H4 (cell line): ENCODE measurements at places on chromosomes 11 and 22. TPM values are rescaled to one million over a fixed set of nuclear protein-coding genes. Genes with fewer than 3 reads are reported as not detected.

DNA sequence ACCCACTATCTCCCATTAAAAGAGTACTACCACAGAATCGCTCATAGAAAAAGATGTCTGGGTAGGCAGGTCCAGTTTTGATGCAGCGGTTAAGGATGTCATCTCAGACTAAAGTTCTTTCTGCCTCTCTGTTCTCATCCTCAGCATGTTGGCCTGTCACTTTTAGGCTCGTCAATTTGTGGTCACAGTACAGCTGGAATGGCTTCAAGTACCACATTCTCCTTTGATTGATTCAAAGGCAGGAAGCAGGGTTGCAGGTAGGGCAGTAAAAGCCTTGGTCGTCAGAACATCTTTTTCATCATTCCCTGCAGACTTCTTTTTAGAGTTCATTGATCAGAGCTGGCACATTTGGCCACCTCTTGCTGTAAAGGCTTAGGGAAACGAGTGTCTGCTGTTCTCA lies 28.7 kb downstream of the SDHD start:
- no peak for DNase-seq

DNA sequence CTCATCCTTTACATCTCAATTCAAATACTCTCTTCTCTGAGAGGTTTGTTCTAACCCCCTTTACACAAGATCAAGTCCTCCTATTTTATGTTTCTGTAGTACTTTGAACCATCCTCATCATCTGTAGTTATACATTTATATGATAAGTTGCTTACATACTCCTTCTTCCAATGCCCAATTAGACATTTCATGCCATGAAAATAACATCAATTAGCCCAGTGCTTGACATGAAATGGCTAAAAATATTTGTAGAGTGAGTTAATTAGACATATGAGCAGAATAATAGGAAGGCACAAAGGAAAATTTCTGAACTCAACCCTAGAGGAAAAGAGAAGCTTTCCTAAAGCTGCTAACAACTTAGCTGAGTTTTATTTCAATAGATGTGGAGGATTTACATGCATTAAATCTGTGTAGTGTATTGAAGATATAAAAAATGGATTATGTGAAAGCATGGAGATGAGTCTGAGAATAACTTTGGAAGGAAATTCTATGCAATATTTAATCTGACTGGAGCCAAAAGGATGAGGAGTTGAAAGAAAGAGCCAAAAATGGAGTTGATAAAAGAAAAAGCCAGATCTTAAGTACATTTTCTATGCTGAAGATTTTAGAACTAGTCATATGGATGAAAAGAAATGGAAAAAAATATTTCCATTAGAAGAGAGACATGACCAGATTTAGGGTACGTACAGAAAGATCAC lies at the start of gene OR56A1:
Gene OR56A1, minus strand, starts transcription at position 51 of the 698 bp plus-strand sequence. CDS start 3,066 bp downstream, outside the sequence.
- DNase-seq: no peak

GRCh38 chr11:7936615-7937014 lies 4.9 kb downstream of the OR10A3 start:
- DNase-seq: no peak

- no peak for DNase-seq
Measured at GRCh38 chr22:20296598-20296997, 23.3 kb downstream of the DGCR6L start.

BLID gene
- total RNA-seq: 0.10 and 0.16 TPM in 2 replicates

ASRGL1 gene
- total RNA-seq: 4.3 and 10.6 TPM in 2 replicates

DENND5A gene
- total RNA-seq: 51.2 and 56.4 TPM in 2 replicates

GRCh38 chr11:123640677-123641494 lies 13.5 kb downstream of the SCN3B start:
- DNase-seq: peak; percentile 23

MOV10L1 gene
- 1.8 and 2.9 TPM in 2 replicates for total RNA-seq

DNA sequence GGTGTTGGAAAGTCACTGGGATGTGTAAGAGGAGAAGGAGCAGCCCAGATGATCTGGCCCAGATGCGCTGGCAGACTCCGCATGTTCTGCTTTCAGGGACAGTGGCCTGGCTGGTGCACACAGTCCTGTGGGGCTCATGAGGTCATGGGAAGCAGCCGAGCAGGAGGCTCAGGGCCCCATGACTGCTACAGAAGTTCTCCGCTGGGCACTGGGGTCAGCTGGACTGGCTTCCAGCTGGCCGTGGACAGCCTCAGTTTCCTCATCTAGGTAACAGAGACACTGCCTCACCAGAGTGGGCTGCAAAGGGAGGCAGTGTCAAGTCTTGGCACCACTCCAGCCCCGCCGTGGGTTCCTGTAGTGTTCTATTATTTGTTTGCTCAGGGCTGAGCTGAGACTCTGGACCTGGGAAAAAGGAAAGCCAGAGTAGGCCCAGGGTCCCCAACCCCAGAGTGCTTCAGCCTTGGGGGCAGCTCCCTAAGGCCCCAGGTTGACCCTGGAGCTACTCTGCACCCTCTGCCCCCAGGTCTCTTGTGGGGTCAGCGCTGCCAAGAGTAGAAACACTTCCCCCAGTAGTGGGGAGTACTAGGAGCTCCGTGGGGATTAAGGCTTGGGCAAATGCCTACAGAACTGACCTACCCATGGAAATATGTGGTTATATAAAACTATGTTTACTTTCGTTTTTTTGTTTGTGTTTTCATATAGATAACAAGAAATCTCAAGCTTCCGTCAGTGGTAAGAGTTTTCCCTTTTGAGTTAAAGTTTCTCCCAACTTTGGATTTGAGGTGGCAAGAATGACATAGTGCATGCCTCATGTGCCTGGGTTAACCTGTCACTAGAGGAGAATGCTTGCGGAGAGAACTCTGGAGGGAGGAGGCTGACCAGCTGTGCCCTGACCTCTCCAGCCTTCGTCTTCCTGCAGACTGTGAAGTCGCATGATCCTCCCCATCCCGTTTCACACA lies 45.3 kb downstream of the MED15 start:
- DNase-seq: no peak

- DNase-seq: no peak
Measured at GRCh38 chr11:64562723-64563351, 28.2 kb upstream of the SLC22A12 start.

KCNJ11 gene
- total RNA-seq: 0.12 TPM in 1 of 2 replicates, not detected in the other

SLC25A17 gene
- total RNA-seq: 46.1 and 47.3 TPM in 2 replicates

OR56A1 gene
- total RNA-seq: 0.04 TPM in 1 of 2 replicates, not detected in the other

- no peak for DNase-seq
Measured at GRCh38 chr11:75261902-75262361, 21.4 kb downstream of the TPBGL start.

SORL1 gene
- 2.5 and 3.6 TPM in 2 replicates for total RNA-seq

GRCh38 chr22:46125816-46126765 lies 24.2 kb upstream of the PPARA start:
- no peak for DNase-seq

DNA sequence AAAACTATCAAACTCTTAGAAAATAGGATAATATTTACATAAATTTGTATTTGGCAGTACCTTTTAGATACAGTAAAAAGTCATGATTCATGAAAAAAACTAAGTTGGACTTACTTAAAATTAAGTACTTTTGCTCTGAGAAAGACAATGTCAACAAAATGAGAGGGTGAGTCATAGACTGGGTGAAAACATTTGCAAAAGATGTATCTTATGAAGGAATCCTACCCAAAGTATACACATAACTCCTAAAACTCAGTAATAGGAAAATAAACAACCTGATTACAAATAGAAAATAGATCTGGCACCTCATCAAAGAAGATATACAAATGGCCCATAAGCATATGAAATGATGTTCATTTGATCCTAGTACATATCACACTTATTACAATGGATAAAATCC lies 1154.6 kb downstream of the JRKL start:
- no peak for DNase-seq

DNA sequence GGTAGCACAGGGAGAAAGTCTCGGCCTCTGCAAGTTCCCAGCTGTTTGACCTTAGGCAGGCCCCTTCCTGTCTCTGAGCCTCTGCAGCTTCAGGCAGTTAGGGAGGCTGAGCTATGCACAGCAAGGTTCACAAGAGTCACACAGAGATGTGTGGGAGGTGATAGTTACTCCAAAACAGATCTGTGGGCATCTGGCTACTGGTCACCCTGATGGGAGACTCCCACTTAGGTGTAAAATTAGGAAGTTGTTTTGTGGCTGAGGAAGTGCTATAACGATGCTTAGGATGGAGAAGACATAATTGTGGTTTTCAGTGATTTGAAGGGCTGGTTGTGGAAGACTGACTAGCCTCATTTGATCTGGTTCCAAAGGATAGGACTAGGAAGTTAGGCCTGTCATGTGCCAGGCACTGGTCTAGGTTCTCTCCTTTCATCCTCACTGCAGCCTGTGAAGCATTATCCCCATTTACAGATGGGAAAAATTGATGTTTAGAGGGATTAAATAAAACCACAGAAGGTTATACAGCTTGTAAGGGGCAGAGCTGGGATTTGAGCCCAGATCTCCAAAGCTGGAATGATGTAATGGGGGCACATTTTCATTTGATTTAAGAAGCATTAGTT lies 13.5 kb downstream of the ACO2 start:
- DNase-seq: no peak

- no peak for DNase-seq
Measured at GRCh38 chr11:110198031-110198729, 98.2 kb downstream of the RDX start.

- DNase-seq: peak; percentile 41
Measured at GRCh38 chr11:11263238-11264005, 89.6 kb downstream of the CSNK2A3 start.

ZMAT5 gene
- 18.9 and 21.2 TPM in 2 replicates for total RNA-seq

NXPE2 gene
- total RNA-seq: not detected in 2 replicates

- peak; percentile 17 for DNase-seq
Measured at GRCh38 chr11:84780689-84781293, 846.4 kb downstream of the DLG2 start.
